ENCODE measurements at places on chromosomes 2 and 18.
A peak's percentile ranks its signal among the peaks of the same experiment; 100 is the strongest.

GRCh38 chr2:152396763-152397162 is 61.8 kb downstream of the FMNL2 start:
- DNase-seq: no peak

- no peak for DNase-seq
Observed at GRCh38 chr18:75206452-75207309, 2.3 kb downstream of the PTGR3 start.

- no peak for DNase-seq
Observed at GRCh38 chr2:168137510-168138180, 109.8 kb downstream of the STK39 start.

GRCh38 chr18:76709659-76710645 is 112.4 kb upstream of the ZNF236 start:
- DNase-seq: peak; percentile 51

DNA sequence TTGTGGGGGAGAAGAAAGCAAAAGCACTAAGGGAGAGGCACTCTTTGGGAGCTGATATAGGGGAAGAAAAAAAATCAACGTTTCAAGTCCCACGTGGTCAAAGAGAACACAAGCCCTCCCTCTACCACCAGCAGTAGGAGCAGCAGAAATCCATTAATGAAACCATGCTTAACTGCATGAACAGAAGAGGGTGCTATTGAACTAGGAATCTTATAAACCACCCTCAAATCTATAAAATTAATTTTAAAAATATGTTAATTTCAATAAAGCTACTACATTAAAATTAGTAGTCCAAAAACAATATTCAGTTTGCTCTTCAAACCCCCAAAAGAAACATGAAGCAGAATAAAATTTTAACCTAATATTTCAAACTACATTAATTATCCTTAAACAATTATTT is 147.8 kb downstream of the TMEM18 start:
- no peak for DNase-seq

DNA sequence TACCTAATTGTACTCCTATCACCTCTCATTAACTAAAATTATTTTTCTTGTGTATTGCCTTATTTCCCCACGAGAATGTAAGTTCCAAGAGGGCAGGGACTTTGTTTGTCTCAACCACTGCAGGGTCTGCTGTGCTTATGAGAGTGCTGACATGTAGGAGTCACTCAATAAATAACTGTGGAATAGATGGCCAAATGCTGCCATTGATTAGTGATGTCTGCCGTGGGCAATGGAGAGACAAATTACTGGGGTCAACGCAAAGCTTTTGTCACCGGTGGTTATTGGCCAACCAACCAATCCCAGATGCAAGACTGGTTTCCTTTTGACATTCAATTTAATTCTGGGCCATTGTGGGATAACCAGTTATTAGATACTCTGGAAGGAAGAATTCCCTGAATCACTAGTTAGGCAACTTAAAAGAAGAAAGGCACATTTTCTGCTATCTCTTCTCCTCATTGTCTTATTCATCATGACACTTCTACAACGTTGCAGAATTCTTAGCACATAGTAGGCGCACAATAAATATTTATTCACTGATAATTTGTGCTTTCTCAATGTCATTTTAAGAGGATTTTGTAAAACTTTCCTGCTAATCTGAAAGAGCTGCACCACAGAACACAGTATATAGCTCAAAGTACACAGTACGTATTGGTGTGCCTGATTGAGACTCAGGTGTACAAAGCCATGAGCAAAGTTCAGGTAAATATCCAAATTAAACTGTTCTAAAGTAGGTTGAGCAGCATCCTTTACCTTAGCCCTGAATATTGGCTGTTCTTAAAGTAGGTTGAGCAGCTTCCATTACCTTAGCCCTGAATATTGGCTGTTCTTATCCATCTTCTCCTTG is 95.9 kb downstream of the ACTR3 start:
- DNase-seq: no peak

All from mesothelial cell of epicardium (in vitro differentiated cells).